NCI-H1694 (cell line): ENCODE measurements at places on chromosomes 5 and 9.
A peak's percentile ranks its signal among the peaks of the same experiment; 100 is the strongest.

GRCh38 chr9:127153501-127153900 lies 31.1 kb upstream of the ANGPTL2 start:
- no peak for DNase-seq

GRCh38 chr9:3441197-3441816 lies 84.5 kb downstream of the RFX3 start:
- peak; percentile 22 for DNase-seq

DNA sequence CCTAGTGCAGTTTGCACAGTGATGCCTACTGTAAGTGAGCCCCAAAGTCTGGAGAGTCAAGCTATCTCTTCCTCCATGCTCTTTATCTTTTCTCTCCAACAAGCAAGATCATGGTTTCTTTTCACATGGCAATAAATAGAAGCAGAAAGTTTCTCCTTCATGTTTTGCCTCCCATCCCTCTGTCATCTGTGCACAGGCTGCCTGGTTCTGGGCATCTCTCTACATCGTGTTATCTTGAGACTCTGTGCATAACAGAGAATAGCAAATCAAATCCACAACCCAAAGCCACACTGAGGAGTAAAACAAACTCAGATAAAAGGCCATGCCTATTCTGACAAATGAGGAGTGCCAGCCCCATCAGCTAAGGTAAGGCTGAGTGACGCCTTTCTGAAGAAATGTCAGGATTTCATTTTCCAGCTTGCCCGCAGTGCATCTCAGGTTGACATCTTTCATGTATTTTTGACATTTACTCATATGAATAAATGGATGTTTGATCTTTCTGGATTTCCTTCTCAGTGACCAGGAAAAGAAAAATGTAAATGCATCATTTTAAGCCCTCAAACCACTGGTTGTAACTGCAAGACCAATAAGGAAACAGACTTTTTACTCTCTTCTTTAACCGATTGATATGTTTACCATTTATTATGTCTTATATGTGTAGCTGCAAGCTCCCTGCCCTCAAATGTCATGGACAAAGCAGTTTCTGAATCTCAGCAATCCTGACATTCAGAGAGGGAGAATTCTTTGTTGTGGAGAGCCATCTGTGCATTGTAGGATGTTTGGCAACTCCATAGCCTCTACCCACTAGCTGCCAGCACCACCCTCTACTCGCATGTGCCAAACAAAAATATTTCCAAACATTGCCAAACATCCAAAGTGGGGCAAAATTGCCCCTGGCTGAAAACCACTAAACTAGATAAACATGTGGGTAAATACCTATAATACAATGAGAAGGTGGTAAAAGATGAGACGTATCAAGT lies 49.2 kb upstream of the ACO1 start:
- DNase-seq, result no peak

GRCh38 chr5:53109056-53109442 lies 508 bp downstream of the MOCS2 start:
- DNase-seq, result no peak

DNA sequence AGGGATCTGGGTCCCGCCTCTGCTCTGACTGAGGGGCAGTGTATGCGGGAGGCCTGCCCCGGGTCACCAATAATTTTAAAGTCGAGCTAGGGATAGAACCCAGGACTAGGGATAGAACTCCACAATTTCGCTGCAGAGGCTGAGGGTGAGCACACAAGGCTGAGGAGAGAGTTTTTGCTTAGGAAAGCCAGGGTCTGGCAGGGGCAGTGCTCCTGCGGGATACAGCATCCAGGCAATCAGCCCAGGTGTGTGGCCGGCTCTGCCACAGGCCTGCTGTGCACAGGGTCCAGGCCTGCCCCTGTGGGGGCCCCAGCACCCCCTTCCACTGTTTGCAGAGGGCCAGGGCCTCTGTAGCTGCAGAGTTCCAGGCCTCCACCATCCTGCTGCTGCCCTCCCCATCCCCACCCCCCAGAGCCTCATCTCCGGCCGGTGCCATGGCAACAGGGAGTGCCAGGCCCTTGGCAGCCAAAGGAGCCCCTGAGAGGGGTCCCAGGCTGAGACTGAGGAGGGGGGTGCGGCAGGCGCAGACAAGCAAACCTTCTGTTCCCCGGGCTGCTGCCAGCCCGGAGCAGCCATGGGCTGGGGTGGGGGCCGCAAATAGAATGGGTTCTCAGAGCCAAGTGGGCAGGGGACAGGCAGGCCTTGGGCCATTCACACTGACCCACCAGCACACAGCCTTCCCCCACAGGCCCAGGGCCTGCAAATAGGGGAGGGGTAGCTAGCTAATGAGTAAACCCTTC lies 8.6 kb downstream of the PDGFRB start:
- peak; percentile 15 for DNase-seq

GRCh38 chr9:79583952-79584654 lies 12.3 kb downstream of the TLE4 start:
- no peak for DNase-seq

DNA sequence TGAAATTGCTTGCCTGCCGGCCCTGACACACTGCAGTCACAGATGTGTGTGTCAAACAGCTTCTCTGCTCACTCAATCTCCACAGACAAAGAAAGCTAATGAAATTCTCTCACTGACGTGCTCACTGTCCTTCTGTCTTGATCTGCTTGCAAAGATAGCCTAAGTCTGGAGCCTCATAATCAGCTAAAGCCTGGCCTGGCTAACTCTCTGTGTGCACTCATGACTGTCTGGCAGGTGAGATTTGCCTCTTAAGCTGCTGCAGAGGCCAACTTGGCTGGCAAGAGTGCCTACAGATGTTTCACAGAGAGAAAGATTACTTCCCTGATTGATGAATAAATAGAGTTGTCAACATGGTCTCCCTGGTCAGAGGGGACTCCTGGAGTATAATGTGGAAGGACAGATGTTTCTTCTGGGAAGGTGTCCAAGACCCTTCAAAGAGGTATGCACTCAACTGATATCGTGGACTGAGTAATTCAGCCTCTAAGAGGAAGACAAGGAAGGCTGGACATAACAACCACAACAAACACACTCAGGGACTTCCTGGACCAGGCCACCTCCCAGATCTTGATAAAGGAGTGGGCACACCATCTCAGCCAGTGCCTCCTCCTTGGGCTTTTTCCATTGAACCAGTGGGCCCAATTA lies 362.0 kb downstream of the SPOCK1 start:
- DNase-seq, result no peak

DNA sequence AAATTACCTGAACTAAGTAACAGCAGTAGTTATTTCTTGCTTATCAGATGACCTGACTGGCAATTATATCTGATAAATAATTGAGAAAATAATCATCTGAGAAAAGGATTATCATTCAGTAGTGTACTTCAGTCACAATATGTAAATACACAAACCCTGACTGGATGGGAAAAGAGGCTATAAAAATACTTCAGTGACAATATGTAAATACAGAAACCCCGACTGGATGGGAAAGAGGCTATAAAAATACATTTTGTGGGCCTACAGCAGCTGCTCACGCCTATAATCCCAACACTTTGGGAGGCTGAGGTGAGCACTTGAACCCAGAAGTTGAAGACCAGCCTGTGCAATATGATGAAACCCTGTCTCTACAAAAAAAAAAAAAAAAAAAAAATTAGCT lies 11.1 kb downstream of the UBAP2 start:
- no peak for DNase-seq
